ENCODE measurements at places on chromosomes 6 and 20. TPM values are rescaled to one million over a fixed set of nuclear protein-coding genes. Genes with fewer than 3 reads are reported as not detected.

Gene ADGB
- not detected for total RNA-seq

Gene PRICKLE4
- total RNA-seq = 0.81 TPM

Gene SLC22A23
- total RNA-seq = 10.7 TPM

Gene TAAR5
- total RNA-seq = not detected

Gene SYTL3
- total RNA-seq = 1.3 TPM
